ENCODE measurements at places on chromosomes 4 and X.

DNA sequence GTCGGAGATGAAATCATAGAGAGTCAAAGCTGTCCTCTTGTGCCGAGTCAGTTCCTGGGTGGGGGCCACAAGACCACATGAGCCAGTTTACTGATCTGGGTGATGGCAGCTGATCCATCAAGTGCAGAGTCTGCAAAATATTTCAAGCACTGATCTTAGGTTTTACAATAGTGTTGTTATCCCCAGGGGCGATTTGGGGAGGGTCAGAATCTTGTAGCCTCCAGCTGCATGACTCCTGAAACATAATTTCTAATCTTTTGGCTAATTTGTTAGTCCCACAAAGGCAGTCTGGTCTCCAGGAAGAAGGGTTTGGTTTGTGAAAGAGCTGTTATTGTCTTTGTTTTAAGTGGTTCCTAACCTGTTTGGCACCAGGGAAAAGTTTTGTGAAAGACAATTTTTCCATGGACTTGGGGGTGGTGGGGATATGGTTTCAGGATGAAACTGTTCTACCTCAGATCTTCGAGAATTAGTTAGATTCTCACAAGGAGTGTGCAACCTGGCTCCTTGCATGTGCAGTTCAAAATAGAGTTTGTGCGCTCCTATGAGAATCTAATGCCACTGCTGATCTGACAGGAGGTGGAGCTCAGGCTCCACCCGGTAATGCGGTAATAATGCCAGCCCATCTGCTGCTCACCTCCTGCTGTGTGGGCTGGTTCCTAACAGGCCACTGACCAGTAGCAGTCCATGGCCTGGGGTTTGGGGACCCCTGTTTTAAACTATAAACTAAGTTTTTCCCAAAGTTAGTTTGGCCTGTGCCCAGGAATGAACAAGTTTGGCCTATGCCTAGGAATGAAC is 29.2 kb downstream of the METAP1 start:
- DNase-seq: no peak

DNA sequence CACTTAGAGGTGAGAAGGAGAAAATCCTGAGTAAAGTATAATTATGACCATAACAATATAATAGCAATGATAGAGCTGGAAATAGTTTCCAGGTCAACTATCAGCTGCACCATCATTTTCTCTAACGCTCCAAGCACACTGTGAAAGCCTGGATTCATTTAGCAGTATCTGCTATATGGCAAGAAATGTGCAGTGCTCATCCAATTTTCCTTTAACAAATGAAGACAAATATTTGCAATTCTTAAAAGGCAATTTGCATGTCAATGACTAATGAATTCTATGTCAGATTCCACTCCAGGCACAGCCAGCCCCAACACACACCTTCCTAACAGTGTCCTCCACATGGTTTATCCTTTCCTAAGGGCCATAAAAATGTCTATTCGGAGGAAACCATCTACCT is 12.7 kb downstream of the PRSS12 start:
- no peak for DNase-seq

DNA sequence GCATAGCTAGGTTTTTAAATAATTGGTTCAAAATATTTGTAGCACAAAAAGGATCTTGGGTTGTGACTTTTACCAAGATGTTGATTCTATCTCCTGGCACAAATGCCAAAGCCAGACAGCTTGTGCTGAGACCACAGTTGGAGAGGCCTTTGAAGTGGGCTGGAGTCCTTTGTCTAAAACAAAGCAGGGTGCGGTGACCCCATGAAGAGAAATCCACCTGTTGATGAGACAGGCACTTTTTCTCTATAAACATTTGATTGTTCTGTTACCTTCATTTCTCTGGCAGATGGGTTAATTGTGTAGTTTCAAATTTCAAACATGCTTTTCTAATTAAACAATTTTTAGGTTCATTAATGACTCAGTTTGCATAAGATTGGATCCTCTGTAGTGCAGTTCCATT is 56.7 kb downstream of the STOX2 start:
- DNase-seq: no peak

- DNase-seq: no peak
Measured at GRCh38 chrX:73758250-73758649, 195.3 kb downstream of the CHIC1 start.

- DNase-seq: no peak
Measured at GRCh38 chr4:185040523-185040922, 22.2 kb downstream of the HELT start.

DNA sequence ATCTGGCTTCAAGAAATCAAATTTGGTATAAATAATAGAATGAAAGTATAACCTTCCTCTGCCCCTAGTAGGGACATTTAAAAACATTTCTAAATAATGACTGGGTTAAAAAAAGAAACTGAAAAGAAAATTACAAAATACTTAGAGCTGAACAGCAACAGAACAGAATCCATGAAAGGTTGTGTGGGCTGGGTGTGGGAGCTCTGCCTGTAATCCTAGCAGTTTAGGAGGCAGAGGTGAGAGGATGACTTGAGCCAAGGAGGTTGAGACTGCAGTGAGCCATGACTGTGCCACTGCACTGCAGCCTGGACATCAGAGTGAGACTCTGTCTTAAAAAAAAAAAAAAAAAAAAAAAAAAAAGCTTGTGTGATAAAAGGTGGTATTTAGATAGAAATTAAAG is 12.3 kb upstream of the ZFX start:
- DNase-seq: no peak

- DNase-seq: no peak
Measured at GRCh38 chr4:127624173-127624572, 8.6 kb upstream of the INTU start.

DNA sequence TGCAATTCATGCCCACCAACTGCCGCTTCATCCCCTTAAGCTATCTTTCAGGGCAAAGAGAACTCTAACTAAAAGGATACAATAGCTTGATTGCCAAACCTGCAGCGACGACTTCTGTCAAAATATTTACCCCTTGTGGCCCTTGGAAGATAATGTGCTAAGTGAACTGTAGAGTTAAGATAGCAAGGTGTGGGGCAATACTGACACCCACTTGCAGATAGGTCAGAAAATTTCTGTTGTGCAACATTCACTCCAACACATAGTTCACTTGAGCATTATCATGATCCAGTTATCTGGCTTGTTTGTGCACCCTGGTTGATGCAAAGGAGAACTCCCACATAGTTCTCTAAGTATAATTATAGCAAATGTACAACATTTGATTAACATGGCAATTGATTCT is 55.6 kb downstream of the RHOXF2B start:
- no peak for DNase-seq

- DNase-seq: no peak
Measured at GRCh38 chrX:47561659-47562151, 700 bp downstream of the ARAF start.

- no peak for DNase-seq
Measured at GRCh38 chr4:80322716-80323115, 12.8 kb upstream of the CFAP299 start.

DNA sequence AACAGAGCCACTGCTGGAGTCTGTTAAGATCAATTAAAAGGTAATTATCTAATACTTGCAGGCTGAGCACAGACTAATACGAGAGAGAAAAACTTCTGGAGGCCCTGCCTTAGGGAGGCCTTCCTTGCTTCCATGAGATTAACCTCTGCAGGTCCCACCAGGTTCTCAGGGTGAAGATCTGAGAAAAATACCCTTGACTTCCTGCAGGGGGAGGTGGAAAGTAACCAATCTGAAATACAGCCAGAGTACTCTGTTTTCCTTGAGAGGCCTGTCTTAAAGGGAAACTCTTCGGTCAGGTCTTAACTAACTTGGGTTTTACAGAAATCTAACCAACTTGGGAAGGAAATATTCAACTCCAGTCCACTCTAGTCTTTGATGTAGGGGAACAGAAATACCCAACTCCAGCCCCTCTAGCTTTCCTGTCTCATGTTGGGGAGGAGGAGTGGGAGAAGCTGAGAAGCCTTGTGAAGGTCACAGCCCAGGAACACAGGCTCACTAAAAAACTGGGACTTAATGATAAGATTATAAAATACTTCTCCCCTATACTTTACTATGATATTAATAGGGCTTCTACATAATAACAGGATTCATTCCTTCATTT is 77.1 kb downstream of the TBCK start:
- no peak for DNase-seq

DNA sequence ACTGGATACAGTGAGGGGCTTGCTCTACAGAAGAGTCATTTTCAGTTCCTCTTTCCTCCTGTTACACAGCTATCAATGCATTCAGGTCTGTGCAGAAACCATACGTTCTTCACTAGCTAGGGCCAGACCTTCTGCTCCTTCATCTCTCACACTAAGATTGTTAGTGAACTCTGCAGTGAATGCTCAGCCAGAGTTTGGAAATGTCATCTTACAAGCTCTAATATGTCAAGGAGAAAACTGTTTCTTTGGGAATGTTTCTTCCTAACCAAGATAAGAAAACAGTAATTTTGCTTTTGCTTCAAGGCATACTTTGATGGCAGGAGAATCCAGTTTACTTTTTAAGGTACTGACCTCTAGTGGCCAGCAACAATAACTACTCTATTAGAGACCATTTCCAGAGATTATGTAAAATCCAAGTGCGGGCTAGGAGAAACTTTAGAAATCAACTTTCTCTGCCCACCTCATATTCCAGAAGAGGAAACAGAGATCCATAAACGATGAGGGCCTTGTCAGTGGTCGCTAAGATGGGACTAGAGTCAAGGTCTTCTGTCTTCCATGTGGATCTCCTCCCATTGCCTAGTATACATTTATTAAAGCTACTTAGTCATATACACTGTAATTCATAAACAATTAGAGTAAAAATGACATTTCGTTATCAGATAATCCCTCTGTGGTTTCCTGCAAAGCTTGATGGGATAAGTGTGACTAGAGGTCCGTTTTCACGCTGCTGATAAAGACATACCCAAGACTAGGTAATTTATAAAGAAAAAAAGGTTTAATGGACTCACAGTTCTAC is 12.1 kb upstream of the CC2D2A start:
- no peak for DNase-seq

GRCh38 chr4:127162741-127163140 is 470.0 kb upstream of the INTU start:
- no peak for DNase-seq

GRCh38 chr4:147526272-147526654 is 45.4 kb downstream of the EDNRA start:
- no peak for DNase-seq

DNA sequence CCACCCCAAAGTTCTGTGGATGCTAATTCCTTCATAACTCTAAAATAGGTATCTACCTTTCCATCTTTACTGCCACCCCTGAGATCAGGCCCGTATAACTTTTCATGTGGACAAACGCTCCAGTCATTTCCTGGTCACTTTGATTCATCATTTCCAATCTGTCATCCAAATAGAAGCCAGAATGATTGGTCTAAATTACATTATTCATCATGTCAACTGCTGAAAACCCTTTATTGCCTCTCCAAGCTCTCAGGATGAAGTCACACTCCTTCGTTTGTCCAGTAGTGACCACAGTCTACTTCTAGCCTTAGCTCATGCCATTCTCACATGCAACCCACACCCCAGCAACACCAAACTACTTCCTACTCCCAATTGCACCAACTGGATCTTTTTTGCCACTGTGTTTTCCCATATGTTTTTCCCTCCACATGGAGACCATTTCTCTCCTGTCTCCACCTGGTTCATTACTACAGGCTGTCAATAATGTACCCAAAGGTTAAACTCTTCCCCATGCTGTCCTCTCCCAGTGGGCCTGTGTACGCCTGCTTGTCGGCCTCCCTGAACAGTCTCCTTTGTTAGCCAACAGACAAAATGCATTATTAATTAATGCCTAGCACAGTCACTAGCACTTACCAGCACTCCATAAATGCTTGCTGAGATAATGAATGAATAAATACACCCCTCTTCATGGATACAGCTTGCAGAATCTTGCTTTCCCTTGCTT is 382.6 kb upstream of the NOCT start:
- no peak for DNase-seq

DNA sequence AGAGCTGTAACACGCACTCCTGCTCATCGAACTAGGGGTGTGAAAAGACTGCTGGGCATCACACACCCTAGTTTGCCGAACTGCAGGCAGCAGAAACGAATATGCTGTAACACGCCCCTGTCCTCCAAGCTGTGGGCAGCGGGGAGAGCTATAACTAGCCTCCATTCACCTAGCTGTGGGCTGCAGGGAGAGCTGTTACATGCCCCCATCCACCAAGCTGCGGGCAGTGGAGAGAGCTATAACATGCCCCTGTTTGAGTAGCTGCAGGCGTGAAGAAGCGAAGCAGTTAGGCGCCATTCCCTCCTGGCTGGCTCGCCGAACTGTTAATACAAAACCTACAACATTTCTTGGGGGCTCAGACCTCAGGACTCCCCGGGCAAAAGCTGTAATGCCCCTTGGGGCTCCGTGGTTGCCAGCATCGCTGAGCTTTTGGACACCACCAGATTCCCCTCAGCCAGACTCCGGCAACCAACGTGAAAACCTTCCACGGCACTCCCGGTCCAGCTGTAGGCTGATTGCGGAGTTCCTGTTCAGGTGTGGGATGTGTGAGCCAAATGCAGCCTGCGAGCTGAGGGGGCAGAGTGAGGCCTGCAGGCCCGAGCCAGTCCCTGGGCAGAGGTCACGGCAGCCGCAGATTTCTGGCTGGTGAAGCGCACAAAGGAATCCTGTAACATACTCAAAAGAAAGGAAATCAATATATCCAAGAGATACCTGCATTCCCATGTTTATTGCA is 41.1 kb upstream of the ANKRD17 start:
- no peak for DNase-seq

GRCh38 chr4:55884093-55884850 is 30.8 kb downstream of the EXOC1 start:
- no peak for DNase-seq

- DNase-seq: no peak
Measured at GRCh38 chrX:112851806-112852205, 11.2 kb upstream of the AMOT start.

DNA sequence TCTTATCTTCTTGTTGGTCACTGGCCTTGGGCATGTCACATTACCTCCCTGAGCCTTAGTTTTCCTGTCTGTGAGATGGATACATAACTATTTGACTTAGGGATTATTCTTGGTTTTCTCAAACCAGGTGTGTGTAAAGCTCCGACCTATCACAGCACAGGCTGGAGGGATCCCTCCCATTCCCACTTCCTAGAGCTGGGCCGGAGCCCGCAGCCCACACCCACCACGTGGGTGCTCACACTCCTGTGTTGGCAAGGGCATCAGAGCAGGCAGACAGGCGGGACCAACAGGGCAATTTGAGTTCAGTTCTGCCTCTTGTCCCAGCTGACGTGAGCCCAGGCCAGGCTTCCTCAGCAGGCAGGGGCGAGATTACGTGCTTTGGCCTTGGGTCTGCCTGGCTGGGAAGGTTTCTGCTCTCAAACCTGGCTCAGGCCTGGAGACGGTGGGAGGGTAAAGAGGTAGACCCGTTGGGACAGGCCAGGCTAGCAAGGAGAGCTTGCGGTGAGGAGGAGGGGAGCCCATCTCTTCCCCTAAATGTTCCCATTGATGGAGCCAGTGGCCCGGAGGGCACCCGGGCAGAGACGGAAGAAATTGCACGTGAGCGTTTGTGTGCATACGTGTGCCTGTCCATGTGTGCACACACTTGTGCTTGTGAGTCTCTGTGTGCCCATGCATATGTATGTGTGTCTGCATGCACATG is 734 bp upstream of the SH3TC1 start:
- DNase-seq: no peak

- no peak for DNase-seq
Measured at GRCh38 chr4:20393486-20394100, 141.9 kb downstream of the SLIT2 start.
